ENCODE measurements at places on chromosomes 16 and 17.

DNA sequence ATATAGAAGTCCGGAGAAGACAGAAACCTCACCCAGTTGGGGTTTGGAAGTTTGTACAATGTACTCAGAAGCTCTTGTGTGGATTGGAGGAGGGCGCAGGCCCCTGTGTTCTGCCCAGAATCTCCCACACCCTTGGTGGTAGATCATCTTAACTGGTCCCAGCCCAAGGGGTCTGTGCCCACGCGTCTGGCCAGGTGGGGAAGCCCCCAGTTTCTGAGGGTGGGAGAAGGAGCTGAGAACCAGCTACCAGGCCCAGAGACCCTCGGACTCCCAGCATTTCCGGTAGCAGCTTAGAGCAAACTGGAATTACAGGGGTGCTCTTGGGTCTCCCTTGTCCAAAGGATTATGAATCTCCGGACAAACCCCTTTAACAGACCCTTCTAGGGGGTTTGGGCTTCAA lies 2.3 kb upstream of the PPP1R9B start:
- DNase-seq, result no peak

DNA sequence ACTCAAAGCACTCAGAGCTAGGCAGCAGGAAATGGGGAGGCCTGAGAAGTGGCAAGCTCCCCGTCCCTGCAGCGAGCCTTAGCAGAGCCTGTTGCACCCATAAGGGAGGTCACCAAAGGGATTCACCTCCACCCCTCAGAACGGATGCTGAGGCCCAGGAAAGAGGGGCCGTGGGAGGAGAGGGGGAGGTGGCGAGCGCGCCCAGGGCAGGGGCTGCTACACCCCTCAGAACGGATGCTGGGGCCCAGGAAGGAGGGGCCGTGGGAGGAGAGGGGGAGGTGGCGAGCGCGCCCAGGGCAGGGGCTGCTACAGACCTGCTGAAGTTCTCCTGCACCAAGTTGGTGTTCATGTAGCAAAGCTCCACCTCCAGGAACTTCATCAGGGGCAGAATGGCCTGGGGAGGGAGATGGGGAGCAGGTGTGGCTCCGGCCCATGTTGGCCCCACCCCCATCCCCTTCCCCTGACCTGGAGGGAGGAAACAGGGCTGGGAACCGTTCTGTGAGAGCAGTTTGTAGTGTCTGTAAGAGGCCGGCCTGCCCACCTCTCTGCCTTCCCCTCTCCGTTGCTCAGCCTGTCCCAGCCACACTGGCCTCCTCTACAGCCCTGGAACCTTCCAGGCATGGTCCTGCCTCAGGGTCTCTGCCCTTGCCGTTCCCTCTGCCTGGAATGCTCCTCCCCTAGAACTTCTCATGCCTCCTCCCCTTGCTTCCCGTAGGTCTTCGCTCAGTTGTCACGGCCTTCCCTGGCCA lies 11.4 kb downstream of the UNC13D start:
- no peak for DNase-seq

DNA sequence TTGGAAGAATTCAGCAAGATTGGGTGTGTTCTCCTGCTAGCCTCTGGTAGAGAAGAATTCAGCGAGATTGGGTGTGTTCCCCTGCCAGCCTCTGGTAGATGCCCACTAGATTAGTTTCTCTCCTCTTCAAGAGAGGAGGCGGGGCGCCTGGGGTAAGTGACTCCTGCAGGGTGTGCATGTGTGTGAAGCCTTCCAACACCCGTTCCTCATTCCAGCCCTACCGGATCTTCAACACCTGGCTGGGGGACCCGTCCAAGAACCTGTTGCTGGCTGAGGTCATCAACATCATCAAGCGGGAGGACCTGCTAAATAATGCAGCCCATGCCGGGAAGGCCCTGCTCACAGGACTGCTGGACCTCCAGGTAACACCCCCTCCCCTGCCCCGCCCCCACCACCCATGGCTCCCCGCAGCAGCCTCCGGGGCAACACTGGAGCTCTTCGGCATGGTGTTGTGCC lies 21.3 kb downstream of the TMEM186 start:
- DNase-seq, result no peak

DNA sequence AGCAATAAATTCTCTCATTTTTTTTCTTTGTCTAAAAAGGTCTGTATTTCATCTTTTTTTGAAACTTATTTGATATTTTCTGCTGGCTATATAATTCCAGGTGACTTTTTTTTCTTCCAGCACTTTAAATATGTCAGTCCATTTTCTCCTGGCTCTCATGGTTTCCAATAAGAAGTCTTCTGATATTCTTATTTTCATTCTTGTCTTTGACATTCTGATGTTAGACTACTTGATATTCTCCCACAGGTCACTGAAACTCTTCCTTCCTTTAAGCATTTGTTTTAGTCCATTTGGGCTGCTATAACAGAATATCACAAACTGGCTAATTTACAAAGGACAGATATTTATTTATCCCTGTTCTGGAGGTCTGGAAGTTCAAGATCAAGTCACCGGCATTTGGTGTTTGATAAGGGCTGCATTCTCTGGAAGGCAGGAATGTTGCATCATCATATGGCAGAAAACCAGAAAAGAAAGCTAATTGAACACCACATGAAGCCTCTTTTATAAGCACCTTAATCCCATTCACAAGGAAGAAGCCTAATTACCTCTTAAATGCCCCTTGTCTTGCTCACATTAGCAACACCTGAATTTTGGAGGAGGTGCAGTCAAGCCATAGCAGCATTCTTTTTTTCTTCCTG lies 242.1 kb upstream of the TNRC6C start:
- DNase-seq, result no peak

DNA sequence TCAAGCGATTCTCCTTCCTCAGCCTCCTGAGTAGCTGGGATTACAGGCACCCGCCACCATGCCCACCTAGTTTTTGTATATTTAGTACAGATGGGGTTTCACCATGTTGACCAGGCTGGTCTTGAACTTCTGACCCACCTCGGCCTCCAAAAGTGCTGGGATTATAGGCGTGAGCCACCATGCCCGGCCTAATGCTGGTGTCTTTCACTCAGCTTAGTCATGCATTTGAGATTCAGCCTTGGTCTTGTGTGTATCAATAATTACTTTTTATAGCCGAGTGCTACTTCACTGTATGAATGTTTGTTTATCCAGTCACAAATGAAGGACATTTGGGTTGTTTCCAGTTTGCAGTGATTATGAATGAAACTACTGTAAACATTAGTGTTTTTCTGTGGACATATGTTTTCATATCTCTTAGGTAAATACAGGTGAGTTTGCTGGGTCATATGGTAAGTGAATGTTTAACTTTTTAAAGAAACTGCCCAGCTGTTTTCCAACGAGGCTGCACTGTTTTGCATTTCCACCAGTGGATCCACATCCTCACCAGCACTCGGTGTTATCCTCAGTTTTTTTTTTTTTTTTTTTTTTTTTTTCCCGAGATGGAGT lies 11.0 kb upstream of the PLCG2 start:
- no peak for DNase-seq

GRCh38 chr16:73058221-73058615 lies 10.3 kb upstream of the ZFHX3 start:
- DNase-seq, result no peak

GRCh38 chr16:12195296-12195695 lies 218.8 kb downstream of the SNX29 start:
- DNase-seq, result no peak

DNA sequence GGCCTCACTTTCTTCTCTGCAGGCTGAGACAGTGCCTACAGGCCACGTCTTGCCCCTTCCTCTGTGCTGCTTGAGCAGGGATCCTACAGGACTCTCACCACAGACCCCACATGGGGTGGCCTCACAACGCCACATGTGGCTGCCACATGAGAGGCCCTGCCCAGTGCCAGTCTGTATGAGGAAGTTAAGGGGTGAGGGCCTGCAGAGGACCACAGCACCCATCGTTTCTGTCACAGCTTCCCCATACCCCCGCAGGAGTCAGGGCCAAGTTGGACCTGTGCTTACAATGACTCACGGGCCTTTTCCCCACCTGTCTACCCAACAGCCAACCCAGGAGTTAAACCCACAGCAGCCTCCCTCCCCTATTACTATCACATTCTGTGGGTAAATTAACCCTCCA lies 2.9 kb upstream of the GSDMB start:
- no peak for DNase-seq

GRCh38 chr16:66576296-66576695 lies 3.0 kb upstream of the CMTM2 start:
- DNase-seq, result no peak

GRCh38 chr17:80163336-80163735 lies 6.5 kb upstream of the CARD14 start:
- DNase-seq, result no peak

GRCh38 chr16:47986031-47986430 lies 169.8 kb downstream of the ABCC12 start:
- no peak for DNase-seq

DNA sequence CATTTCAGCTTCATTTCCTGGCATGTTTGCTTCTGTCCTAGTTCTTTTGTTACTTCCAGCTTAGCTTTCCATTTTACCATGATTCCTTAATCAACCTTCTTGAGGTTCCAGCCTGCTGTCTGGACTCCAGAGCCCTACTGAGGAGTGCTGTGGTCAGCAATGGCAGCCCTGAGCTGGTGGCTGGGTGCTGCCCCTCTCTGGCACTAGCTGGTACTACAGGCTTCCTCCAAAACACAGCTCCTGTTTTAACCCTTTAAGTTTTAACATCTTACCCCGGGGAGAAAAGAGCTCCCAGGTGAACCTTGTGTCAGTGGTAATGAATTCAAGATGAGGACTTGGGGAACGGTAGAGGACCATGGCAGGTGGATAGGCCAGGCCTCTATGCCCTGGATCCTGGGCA lies 395.5 kb downstream of the TMEM114 start:
- DNase-seq, result no peak

DNA sequence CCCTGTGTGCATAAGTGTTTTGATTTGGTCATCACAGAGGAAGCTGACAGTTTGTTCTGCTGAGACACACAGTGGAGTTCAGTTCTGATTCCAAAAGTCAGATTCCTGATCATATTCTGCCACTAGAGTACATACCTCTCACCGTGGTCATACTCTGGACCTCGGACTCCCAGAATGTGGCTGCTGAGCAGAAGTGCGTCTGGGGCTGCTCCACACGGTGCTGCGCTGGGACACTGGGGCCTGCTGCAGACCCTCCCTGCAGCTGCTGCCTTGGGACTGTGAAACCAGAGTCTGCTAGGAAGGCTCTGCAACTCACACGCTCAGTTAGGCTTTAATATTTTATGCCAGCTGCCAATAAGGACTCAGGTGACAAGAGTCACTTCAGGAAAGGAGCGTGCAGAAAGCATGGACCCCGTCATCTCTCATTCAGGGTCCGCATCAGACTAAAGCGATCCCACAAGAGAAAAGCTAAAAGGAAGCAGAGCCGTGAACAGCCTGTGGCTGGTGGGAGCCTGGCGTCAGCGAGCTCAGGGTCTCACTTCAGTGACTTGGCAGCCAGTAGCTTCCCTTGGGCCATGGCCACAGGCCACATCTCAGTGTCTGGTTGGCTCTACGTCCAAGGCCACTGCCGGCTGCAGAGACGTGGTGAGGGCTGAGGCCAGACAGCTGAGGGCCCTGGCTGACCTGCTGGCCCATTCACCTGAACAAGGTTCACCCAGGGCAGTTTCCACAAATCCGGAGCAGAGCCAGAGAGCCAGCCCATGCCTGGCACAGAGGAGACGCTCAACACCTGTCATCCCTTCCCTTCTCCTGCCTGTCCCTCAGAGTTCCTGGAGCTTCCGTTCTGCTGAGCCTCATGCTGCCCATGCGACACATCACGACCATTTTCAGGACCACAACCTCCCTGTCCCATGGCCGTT lies 24.7 kb upstream of the KIFC3 start:
- DNase-seq, result no peak

GRCh38 chr17:17888371-17888770 lies 51.6 kb upstream of the SREBF1 start:
- no peak for DNase-seq

- DNase-seq, result no peak
Observed at GRCh38 chr17:37054894-37055293, 106.1 kb downstream of the AATF start.

GRCh38 chr17:50347117-50347893 lies 1.4 kb downstream of the XYLT2 start:
- no peak for DNase-seq

DNA sequence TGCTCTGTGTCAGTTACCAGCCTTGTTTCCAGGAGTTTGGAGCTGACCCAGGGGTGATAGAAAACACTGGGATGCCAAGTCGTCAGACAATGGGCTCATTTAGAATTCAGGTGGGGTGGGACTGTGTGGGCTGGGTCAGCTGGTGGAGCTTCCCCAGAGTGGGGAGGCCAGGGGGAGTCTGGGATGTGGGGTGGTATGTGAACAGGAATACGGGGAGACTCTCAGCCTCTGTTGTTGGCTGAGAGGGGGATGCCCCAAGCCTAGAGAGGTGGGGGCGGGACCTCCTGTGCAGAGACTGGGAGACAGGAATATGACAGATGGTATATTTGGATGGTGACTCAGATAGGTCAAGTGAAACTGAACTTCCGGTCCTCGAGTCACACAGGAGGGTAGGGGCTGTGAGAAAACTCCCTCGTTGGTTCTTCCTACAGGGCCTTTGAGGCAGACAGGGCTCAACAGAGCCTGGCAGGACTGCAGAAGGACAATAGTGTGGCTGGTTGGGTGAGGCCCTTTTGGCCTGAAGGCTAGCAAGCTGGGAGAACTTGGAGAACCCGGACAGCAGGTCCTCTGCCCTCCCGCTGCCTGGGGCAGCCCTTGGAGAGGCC lies 23.7 kb downstream of the CDH1 start:
- no peak for DNase-seq

DNA sequence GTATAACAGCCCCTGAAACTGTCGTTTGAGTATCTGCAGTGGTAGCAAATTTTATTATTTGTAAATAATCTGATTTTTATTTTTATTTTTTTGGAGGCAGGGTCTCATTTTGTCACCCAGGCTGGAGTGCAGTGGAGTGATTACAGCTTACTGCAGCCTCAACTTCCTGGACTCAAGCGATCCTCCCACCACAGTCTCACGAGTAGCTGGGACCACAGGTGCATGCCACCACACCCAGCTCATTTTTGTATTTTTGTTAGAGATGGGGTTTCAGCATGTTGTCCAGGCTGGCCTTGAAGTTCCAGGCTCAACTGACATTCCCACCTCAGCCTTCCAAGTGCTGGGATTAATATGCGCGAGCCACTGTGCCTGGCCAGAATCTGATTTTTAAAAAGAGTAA lies 2.8 kb downstream of the NDEL1 start:
- DNase-seq, result no peak

DNA sequence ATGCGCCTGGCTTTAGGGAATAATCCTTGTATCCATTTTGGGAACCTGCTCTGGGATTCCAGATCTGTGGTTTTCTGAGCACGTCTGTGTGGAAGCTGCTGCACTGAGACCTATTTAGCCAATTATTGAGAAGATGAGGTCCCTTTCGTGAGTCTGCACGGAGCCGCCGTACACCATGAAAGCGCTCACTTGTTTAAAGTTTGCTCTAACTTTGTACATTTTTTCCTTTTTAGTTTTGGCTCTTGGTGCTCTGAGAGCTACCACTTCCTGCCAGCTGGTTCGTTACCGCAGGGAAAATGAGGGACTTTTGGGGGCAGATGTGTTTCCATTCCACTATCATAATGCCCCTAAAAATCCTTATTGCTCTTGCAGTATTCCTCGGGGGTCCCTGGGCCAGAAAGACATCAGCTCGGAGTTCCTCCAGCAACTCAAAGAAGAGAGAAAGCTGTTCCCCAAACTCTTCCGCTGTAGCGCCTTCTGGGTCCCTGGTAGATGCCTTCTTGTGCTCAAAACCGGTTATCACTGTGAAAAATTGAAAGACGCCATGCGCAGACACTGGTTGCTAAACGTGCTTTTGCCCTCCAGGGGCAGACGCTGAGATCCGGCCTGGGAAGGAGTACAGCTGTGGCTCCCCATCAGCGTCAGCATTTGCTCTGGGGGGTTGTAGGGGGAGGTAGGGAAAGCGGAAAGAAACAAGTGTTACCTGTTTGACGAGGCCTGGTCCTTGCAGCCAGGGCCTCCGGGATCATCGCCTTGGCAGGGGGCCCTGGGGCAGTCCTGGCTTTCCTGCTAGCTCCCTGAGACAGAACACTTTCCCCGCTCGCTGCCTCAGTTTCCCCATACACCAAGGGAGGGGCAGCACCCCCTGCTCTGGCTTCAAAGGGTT lies 238.1 kb downstream of the MRTFB start:
- DNase-seq, result no peak

Data from nucleus accumbens (tissue), 56 donors.